Kidney glomerular epithelial cell (primary cell): ENCODE measurements at places on chromosomes 11 and 22.

- no peak for DNase-seq
These were observed 115.4 kb downstream of the KIAA1671 start for GRCh38 chr22:25067851-25068421.

DNA sequence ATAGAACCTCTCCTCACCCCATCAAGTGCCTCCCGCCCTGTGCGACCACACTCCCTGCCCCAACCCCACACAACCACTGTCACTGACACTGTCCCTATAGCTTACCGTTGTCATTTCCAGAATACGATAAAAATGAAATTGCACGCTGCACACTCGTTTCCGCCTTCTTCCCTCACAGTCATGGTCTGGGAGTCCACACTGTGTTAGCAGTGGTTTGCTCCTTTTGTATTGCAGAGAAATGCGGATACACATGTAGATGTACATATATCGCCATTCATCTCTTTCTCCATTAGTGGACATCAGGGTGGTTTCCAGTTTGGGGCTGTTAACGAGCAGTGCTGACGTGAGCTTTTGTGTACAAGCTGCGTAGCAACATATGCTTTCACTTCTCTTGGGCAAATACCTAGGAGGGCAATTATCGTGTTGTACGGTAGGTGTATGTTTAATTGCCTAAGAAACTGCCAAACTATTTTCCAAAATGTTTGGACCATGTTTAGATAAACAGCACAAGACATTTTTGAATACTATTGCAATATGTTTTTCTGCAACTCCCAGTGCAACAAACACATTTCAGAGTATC lies 59.2 kb upstream of the CD5 start:
- no peak for DNase-seq

- DNase-seq, result no peak
These were observed 875.3 kb downstream of the NTM start for GRCh38 chr11:132245403-132246385.

GRCh38 chr11:27075655-27076054 lies 35.0 kb downstream of the BBOX1 start:
- no peak for DNase-seq

DNA sequence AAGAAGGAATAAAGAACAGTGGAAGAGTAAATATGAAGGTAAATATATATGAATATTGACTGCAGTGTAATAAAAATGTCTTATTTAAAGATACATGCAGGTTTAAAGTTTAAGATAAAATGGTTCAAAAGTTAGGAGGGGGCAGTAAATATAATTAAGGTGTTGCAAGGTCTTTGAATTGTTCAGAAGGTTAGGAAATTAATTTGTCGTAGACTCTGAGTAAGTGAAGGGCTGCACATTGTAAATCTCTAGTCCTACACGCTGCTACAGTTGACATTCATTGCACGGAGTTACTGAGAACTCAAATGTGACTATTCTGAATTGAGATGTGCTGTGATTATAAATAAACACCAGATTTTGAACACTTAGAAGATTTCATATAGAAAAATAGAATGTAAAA lies 69.8 kb upstream of the PRODH start:
- no peak for DNase-seq

DNA sequence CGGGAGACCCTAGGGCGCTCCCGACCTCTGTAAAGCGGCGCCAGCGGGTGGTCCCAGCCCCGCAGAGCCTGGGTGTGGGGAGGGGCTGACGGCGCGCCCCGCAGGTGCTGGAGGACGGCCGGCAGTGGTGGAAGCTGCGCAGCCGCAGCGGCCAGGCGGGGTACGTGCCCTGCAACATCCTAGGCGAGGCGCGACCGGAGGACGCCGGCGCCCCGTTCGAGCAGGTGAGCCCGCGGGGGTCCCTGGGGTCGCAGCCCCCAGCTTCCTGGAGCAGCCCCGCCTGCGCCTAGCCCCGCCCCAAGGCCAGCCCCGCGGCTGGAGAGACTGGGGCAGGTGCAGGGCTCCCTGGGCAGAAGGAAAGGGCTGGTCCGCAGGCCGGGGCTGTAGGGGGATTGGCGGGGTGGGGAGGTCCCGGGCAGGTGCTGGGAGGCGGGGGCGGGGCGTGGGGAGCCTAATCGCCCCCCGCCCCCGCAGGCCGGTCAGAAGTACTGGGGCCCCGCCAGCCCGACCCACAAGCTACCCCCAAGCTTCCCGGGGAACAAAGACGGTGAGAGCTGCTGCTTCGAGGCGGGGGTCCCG lies 19.7 kb downstream of the EPS8L2 start:
- DNase-seq, result no peak

GRCh38 chr11:119481021-119481666 lies 58.2 kb upstream of the THY1 start:
- peak; percentile 87 for DNase-seq
